ENCODE measurements at places on chromosomes 3 and 15. TPM values are rescaled to one million over a fixed set of nuclear protein-coding genes. Genes with fewer than 3 reads are reported as not detected.

Gene GOLGA8S
- total RNA-seq: 0.04 TPM

Gene KLF13
- 24.5 TPM for total RNA-seq

Gene DCUN1D1
- 41.5 TPM for total RNA-seq

Gene TEX55
- total RNA-seq: not detected

Gene TMEM212
- total RNA-seq: not detected

Gene GNAT1
- not detected for total RNA-seq

Gene CLDN16
- total RNA-seq: not detected

Gene DAZL
- not detected for total RNA-seq

Gene ABI3BP
- total RNA-seq: 23.9 TPM

Gene FEZF2
- not detected for total RNA-seq

Gene AADACL2
- total RNA-seq: not detected

Gene CSPG4
- 23.2 TPM for total RNA-seq

Gene NPAP1
- total RNA-seq: not detected

Gene CFAP91
- total RNA-seq: not detected

Gene PDZRN3
- 16.0 TPM for total RNA-seq

Data from psoas muscle (tissue), 8 donors.